CD4-positive, alpha-beta T cell treated with Interleukin-21 for 1 hour (primary cell): ENCODE measurements at places on chromosomes 13 and 19.

DNA sequence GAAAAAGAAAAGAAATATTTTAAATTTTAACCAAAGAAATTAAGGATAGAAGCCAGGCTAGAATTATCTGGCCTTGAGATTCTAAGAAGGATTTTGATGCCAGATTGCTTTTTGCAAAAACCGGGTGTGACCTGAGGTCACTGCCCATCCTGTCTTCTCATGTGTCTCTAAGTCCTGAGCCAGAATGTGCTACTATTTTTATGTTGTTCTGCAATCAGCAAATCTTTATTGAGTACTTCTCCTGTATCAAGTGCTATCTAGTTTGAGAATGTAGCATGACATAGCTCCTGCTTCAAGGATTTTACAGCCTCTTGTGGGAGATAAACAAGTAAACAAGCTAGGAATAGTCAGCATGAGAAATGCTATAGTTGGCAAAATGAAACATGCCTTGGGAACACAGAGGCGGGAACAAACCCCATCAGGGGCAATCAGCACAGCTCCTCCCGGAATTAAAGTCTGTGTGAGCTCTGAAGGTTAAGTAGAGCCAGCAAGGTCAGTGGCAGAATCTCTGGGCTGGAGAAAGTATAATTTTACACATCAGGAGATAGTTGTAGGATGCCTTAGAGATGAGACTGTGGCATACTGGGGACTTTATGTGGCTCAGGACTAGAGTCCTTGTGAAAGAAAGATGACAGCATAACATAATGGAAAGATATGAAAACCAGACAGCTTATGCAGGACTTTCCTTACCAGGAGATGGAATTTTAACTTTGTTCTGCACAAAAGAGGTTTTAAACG lies 899.5 kb upstream of the SLC10A2 start:
- no peak for DNase-seq

GRCh38 chr13:86591862-86592261 lies 792.6 kb upstream of the SLITRK6 start:
- DNase-seq, result no peak

DNA sequence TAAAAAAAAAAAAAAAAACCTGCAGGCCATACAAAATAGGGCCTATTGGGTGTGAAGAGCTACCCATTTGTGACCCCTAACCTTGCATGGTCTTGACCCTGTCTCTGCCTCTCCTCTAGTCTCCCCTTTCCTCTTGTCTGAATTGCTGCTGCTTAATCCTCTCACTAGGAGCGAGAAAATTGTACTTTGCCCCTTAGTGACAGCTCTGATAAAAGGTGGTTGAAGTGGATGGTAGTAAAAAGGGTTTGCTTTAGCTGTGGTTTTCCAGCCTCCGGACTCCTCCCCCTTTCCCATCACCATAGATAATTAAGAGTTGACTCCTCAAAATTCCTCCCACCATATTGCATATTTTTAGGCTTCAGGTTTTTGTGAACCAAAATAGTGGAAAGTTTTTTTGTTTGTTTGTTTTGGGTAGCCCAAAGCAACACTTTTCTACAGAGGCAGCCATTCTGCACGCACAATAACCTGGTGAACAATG lies 23.5 kb downstream of the ACTN4 start:
- DNase-seq, result no peak

- DNase-seq, result no peak
Measured at GRCh38 chr19:54388802-54389139, 24.0 kb upstream of the LAIR1 start.

- no peak for DNase-seq
Measured at GRCh38 chr13:102751886-102752285, 21.7 kb downstream of the TEX30 start.

- no peak for DNase-seq
Measured at GRCh38 chr19:32540621-32541020, 40.4 kb upstream of the PDCD5 start.

- DNase-seq, result no peak
Measured at GRCh38 chr19:39936622-39937021, 2.2 kb upstream of the FCGBP start.

DNA sequence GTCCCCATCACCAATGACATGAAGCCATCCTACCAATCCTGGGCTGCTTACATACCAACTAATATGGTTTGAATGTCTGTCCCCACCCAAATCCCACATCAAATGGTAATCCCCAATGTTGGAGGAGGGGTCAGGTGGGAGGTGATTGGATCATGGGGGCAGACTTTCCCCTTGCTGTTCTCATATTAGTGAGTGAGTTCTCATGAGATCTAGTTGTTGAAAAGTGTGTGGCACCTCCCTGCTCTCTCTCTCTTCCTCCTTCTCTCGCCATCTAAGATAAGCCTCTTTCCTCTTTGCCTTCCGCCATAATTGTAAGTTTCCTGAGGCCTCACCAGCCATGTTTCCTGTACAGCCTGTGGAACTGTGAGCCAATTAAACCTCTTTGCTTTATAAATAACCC lies 53.6 kb upstream of the FAM124A start:
- DNase-seq, result no peak

DNA sequence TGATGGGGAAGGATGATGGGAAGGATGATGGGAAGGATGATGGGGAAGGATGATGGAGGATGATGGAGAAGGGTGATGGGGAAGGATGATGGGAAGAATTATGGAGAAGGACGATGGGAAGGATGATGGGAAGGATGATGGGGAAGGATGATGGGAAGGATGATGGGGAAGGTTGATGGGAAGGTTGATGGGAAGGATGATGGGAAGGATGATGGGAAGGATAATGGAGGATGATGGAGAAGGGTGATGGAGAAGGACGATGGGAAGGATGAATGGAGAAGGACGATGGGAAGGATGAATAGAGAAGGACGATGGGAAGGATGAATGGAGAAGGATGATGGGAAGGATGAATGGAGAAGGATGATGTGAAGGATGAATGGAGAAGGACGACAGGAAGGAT lies 13.5 kb downstream of the C2CD4C start:
- no peak for DNase-seq

DNA sequence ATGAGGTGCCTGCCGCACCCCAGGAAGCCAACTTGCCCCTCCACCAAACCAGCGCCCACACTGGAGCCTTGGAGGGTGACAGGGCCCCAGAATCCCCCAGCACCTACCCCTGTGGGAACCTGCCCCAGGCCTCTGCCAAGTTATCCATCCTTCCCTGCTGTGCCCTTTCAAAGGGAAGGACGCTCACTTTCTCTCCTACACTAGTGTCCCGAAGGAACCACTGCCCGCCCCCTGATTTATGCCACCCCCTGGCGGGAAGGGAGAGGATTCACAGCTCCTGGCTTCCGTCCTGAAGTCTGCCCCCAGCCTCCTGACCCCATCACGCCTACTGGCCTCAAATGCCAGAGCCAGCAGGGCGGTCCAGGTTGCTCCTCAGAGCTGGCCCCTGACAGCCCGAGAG lies 1.4 kb downstream of the EVI5L start:
- DNase-seq, result no peak
